ENCODE measurements at places on chromosomes 2 and 18.

DNA sequence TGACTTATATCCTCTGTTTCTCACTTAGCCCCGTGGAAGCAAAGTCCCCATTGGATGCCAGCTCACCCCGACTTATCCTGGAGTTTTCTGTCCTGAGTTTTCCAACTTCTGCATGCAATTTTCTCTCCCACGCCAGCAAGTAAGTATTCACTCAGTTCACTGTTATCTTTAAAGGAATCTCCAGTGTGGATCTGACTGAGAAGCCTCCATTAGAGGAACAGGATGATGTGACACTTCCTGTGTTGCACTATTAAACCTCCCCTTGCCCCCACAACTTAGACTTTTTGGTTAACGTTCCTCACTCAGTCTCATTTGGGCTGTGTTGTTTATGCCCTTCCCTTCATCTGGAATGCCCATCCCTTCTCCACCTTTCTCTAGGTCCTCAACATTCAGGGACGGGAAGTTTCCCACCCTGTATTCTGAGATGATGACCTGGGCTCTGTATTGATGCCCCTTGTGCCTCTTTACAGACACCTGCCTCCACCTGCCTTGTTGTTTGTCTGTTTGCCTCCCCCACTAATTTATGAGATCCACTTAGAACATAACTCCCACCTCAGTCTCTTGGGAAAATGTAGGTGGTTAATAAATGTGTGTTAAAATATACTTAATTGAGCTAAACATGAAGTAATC lies 536.1 kb upstream of the RAB6C start:
- no peak for DNase-seq

DNA sequence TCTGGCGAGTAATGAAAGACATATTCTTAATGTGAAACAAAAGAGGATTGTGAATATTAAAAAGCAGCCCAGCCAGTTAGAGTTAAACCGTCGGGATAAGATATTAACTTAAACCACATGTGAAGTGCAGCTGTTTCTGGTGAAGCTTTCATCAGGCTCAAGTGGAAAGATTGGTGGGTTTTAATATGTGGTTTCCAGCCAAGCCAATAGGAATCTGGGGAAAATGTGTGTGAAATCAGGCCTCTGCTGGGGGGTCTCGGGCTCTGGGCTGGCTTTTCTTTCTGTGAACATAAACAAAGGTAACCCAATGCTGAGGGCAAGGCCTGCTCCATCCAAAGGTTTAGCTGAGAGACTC lies 279.6 kb downstream of the SLC4A3 start:
- no peak for DNase-seq

- DNase-seq = no peak
Observed at GRCh38 chr2:44100351-44100750, 68.3 kb upstream of the PPM1B start.

GRCh38 chr2:239820836-239821693 lies 204.1 kb downstream of the NDUFA10 start:
- no peak for DNase-seq

GRCh38 chr2:75340560-75340959 lies 141.2 kb upstream of the TACR1 start:
- no peak for DNase-seq

DNA sequence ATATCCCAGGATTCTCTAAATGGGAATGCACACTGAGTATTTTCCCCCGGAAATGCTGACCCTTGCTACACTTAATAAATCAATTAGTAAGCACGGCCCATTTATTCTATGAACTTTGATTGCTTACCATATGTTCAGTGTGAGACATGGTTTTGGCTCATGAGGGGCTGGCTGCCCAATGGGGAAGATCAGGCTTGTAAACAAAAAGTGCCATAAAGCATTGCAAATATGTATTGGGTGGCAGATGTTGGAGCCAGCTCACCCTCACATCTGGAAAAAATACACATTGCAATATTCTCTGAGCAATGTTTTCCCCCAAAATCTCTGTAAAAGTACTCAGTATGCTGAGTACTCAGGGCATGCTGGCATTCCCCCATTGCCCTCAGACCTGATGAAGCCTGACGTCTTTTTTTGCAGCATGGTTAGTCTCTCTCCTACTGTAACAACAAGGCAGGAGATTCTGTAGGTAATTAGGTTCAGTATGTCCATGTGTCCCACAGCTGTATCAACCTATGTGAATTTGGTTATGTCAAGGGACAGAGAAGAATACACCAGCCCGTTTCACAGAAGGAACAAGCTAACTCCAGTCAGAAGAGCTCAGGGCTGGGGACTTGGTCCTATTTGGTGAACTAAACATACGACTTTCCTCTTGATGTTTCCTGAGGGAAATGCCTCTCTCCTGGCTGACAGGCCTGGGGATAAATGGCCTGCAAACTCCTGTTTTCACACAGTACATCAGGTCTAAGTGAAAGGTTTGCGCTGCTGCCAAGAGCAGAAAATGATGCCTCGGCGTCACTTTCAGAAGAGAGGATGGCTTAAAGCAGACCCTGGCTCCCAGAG lies 202.4 kb downstream of the INSIG2 start:
- DNase-seq = no peak

GRCh38 chr2:56170504-56170903 lies 13.3 kb upstream of the CCDC85A start:
- no peak for DNase-seq

DNA sequence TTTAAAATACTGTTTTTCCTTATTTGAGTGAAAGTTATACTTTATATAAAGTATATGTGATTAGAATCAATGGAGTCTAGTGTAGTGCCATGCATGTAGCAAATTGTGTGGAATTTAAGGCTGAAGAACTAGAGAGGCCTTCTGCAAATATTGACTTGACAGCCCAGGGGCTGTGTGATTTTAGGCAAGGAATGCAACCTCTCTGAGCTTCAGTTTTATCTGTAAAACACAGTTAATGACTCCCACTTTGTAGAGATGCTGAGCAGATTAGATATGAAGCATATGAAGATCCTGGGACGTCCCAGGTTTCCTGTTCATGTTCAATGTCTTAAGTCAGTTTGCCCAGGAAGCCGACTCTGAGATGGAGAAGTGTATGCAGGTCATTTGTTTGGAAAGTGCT lies 83.4 kb upstream of the LTBP1 start:
- no peak for DNase-seq

GRCh38 chr2:27264253-27264752 lies 1.5 kb upstream of the SLC30A3 start:
- DNase-seq = no peak

DNA sequence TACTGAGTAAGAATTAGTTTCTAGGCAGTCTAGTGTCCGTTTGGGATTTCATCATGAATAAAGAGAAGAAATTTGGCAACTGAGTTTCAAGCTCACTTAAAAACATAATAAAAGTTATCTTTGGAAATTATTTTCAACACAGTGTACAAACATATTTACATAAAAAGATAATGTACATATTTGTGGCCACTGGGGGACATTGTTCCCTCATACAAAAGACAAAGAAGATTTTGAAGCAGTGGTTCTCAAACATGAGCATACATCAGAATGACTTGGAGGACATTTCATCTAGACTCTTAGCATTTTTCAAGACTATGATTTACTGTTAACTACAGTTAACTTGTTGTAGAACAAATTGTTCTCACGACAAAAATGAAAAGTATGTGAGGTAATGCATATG lies 15.7 kb upstream of the TTC21B start:
- DNase-seq = no peak

DNA sequence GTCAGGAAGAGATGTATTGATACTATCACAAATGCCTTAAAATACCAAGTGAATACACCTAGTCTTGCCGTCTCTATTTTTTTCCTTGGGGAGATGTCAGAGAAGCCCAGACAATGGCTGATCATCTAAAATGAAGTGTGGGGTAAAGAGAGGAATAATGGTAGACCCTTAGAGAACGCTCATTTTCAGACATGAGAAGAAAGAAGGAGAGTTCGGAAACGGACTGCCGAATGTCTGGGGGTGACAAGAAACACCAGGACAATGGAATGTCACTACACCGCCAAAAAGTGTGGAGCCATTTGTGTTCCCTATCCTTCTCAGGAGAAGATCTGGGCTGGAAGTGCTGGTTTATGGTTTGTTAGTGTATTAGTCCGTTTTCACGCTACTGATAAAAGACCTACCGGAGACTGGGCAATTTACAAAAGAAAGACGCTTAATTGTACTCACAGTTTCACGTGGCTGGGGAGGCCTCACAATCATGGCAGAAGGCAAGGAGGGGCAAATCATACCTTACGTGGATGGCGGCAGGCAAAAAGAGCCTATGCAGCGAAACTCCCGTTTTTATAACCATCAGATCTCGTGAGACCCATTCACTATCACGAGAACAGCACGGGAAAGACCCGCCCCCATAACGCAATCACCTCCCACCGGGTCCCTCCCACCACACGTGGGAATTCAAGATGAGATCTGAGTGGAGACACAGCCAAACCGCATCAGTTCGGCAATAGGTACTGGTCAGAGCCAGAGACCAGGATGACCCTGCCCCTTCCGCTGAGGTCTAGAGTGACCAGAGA lies 743.7 kb downstream of the GALR1 start:
- DNase-seq = no peak

DNA sequence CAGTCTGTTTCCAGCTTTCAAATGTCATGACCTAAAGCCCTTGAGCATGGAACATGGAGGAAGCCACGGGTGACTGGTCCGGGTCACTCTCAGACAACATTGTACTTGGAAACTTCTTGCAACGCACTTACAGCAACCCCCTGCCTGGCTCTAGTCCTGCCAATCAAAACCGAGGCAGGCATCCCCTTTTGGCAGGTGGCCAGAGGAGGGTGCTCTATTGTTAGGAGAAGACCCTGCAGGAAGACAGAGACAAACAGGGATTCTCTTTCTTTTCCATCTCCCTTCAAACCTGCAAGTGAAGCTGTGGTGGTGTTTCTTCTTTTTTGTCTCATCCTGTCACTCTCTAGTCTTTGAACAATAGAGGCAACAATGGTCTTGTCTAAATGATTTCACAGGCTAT lies 667.2 kb downstream of the ZEB2 start:
- no peak for DNase-seq

DNA sequence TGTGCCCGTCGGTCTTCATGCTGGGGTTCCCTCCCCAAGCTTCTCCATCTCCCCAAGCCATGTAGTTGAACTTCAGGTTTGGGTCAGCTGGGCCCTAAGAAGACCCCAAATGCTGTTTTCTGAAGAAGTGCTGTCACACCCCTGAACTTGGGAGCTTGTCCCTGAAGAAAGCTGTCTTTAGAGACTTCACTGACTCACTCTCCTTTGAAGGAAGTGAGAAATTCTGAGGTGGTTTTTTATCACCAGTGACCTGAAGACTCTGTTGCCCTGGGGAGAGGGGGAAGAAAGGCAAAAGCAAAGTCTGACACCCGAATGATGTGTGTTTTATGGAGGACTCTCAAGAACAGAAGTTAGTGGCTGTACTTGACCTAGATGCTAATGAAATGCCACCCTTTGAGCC lies 83.6 kb upstream of the BCL2L11 start:
- no peak for DNase-seq

- DNase-seq = no peak
Observed at GRCh38 chr18:76697441-76697901, 124.9 kb upstream of the ZNF236 start.

DNA sequence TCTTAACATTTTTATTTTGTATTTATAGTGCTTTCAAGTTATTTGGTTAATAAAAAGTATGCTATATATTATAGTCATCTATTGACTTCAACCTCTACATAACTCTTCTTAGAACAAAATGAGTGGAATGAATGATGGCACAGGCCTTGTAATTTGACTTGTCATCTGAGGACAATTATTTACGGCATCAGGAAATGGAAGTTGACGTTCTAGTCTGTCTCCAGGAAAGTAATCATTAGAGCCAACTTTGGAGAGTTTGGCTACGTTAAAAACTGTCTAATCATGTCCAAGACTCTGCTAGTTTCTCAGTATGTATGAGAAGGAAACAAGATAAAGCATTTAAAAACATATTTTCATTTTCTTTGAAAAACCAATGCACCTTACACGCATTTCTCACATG lies 353.6 kb downstream of the ARHGAP15 start:
- no peak for DNase-seq

- no peak for DNase-seq
Observed at GRCh38 chr2:11157731-11158130, 2.5 kb downstream of the SLC66A3 start.

DNA sequence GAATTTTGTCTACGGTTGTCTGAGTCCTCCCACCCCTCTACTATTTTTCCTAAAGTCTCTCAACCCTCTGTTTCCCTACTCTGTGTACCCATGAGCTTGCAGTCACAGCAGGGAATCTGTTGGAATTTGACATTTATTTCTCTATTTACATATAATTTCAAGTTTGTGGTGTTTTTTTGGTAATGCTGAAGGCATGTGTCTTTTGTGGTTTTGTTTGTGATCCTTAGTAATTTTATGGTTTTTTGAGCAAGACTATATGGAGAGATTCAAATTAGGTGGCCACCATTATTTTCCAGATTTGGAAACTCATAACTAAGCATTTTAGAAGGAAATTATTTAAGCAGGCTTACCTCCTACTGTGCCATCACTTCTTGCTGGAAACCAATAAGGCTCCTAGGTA lies 27.2 kb upstream of the FBLN7 start:
- DNase-seq = no peak

- no peak for DNase-seq
Observed at GRCh38 chr18:8801263-8801901, 96.0 kb downstream of the MTCL1 start.

GRCh38 chr18:73842795-73843394 lies 304.7 kb downstream of the FBXO15 start:
- DNase-seq = no peak

GRCh38 chr18:70288171-70288850 lies 534 bp upstream of the SOCS6 start:
- no peak for DNase-seq

DNA sequence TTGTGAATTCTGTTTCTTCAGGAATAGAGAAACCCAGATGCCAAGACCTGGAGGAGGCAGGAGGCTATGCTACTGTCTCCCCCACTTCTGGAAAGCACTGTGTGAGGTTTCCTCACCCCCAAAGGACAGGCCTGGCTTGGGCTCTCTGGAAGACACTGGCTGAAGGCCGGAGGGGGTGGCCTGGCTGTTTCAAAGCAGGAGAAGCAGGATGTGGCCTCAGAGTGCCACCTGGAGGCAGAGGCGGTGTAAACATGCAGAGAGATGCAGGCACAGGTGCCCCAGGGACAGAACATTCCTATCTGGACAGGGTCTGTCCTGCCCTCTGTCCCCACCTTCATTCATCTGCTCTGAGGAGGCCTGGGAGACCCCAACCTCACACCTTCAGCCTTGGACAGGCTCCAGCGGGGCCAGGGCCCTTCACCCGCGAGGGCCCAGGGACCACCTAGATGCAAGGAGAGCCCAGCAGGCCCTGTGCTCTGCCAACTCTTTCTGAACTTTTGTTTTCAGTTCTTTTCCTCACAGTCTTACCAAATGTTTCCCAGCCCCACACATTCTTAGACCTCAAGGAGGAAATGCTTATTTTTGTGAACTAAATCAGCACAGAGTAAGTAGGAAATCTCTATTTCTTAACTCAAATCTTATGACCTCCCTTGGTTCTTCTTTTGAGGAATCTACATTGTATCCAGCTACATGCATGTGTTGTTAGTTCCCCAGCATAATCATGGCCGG lies 79.2 kb downstream of the LONRF2 start:
- no peak for DNase-seq

DNA sequence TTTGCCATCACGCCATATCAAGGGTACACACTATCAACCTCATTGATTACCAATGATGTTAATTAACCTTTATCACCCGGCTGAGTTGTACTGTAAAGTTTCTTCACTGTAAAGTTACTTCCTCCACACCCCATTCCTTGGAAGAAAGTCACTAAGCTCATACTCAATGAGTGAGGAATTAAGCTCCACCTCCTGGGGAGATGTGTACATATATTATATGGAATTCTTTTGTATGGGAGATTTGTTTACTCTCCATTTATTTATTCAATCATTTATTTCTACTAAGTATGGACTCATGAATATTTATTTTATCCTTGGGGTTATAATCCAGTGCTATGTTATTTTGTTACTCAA lies 56.8 kb downstream of the C2orf74 start:
- DNase-seq = no peak

GRCh38 chr18:29849144-29849543 lies 1193.4 kb downstream of the DSC3 start:
- no peak for DNase-seq
